ENCODE measurements at places on chromosomes 6 and 20.

DNA sequence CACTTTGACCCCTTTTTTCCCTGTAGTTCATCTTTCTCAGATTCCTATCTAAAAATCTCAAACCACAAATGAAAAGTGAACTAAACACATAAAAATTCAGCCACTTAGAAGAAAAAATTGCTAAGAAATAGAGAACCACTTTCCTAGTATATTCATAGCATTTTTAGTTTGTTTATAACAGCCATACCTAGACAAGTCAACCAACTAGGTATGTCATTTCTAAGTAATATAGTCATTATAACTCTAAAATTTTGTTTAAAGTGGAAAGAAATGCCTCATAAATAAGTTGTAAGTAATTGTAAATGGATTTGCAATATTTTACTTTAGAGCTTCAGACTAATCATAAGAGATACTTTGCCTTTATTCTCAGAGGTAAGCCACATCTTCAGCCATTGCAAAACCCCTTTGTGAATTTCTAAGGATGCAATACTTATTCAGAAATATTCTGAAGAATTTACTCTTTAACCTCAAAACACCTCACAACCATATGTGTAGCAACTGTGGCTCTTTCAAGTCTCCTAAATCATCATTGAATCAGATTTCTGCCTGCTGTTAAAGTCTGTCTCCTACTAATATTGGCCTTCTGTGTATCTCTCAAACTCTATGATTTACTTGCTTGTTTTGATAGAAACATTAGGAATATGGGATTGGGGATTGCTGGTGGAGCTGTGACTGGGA is 6.9 kb upstream of the SUMO4 start:
- DNase-seq = no peak

- no peak for DNase-seq
Observed at GRCh38 chr6:6537488-6538260, 50.8 kb upstream of the LY86 start.

DNA sequence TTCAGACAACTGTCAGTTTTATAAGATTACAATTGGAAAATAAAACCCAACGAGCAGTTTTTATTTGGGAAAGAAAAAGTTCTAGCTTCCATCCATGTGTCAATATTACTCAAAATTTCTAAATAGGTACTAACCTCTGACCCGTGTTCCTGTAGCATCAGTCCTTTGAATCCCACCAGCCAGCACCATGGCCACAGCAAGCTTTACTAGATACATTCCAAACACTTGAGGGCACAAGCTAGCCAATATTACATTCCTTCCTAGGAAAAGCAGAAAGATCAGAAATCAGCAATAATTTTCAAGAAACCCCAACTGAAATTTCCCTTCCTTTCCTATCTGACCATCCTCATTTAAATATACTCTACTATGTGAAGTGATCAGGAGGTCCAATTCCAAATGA is 19.2 kb downstream of the ASF1A start:
- DNase-seq = no peak

GRCh38 chr6:138031850-138032249 is 75.4 kb downstream of the PERP start:
- DNase-seq = no peak

DNA sequence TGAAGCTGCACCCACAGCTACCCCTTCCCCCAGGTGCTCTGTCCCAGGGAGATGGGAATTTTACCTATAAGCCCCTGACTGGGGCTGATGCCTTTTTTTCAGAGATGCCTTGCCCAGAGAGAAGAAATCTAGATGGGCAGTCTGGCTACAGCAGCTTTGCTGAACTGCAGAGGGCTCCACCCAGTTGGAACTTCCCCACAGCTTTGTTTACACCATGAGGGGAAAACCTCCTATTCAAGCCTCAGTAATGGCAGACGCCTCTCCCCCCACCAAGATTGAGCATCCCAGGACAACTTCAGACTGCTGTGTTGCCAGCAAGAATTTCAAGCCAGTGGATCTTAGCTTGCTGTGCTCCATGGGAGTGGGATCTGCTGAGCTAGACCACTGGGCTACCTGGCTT is 122.6 kb upstream of the MOCS1 start:
- DNase-seq = no peak

- DNase-seq = no peak
Observed at GRCh38 chr20:64191002-64191401, 26.8 kb downstream of the MYT1 start.

DNA sequence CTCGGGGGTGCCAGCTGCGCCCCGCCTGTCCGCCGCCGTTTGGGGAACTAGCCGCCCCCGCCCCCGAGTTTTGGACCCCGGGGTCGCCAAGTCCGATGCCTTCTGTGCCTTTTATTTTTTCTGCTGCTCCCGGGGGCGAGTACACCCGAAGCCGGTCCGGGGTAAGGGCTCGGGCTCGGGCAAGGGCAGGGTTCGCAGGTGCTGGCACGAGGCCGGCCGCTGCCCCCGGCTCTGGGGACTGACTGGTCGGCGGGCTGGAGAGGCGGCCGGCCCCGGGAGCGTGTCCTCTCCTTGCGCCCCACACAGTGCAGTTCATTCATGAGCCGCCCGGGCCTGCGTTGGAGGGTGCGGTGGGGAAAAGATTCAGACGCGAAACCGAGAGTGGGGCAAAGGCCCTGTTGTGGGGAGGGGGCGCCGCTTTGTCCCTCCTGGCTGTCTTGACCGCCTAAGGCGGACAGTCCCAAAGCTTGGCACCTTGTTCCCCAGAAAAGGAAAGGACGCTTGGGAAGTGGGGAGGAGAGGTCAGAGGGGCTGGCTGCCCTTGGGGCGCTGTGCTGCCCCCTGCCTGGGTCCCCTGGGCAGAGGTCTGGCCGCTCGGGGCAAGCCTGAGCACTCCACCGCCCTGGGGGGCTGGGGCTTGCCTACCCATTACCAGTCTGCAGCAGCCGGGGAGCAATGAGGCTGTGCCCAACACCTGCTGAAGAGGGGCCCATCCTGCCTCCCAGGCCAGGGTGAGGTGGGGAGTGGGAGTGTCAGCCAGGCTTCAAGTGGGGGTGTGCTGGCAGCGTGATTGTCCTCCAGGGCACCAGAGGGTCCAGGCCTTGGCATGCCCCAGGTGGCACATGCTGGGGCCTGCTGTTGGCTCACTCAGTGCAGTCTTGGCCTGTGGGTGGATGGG is 915 bp downstream of the TMEM63B start:
- DNase-seq = no peak

GRCh38 chr6:85127696-85128243 is 322.1 kb upstream of the NT5E start:
- DNase-seq = no peak

- DNase-seq = no peak
Observed at GRCh38 chr6:11245381-11246256, 13.2 kb upstream of the NEDD9 start.

DNA sequence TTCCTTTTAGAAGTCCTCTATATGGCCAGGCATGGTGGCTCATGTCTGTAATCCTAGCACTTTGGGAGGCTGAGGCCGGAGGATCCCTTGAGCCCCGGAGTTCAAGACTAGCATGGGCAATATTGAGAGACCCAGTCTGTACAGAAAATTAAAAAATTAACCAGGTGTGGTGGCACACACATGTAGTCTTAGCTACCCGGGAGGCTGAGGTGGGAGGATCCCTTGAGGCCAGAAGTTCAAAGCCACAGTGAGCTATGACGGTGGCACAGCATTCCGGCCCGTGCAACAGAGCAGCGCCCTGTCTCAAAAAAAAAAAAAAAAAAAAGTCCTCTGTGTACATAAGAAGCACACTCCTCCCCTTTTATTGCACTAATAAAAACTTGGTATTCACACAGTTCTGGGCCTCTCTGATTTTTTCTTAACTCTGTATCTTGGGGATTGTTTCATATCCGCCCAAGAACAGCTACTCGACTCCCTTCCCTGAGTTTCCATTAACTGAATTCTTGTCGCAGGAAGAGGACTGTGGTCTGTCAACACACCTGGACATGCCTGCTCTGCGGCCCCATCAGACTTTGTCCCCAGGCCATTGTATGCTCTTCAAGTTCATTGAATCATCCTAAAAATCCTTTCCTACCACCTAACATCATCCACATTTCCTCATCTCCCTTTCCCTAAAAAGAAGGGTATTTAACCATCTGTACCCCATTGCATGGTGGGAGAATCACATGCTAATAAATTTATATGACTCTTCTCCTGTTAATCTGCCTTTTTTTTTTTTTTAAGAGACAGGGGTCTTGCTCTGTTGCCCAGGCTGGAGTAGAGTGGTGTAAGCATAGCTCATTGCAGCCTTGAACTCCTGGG is 25.9 kb upstream of the PPP1R3G start:
- DNase-seq = no peak

DNA sequence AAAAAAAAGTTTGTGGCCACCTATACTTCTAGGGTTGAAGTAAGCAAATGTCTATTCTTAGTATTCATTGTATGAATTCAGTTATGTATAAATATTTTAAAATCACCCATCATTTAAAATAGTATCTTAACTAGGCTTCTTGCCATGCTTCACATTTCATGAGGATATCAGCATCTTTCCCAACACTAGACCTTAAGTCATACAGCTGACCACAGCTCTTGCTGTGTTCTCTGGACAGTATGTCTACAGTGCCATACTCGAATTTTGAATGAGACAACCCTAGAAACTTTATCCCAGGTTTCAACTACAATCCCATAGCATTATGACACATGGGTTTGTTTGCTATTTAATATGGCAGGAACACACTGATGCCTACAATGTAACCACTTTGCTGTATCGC is 5.2 kb downstream of the TXNDC5 start:
- DNase-seq = no peak

- DNase-seq = no peak
Observed at GRCh38 chr20:63509088-63509564, 10.2 kb upstream of the EEF1A2 start.

DNA sequence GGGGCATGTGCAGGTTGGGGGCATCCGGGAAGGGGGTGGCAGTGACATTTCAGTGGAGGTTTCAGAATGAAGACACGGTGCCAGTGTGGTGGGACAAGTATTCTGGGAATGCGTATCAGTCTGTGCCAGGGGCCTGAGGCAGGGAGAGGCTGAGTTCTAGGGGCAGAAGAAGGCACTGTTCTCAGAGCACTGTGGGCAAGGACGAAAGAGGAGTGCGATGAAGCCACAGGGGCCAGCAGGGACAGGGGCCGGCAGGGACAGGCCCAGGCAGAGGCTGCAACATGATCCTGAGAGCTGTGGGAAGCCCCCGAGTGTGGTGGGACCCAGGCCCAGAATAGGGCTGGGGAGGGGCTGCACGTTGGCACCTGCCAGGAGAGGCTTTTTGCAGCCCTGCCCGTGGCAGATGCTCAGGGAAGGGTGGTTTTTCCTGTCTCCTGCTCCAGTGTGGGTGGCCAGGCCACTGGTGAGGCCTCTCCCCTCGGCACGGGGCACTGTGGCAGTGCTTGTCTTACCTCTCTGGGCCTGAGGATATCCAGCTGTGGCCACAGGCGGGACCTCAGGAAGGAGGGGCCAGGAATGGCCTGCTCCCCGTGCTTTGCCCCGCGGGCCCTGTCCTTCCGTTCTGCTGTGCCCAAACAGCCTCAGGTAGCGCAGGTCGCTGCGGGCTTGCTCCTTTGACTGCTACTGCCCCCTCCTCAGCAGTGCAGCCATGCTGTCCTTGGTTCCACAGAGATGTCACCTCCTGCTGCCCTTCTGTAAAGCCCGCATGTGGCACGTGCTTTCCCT is 10.0 kb downstream of the ENTPD6 start:
- DNase-seq = no peak

DNA sequence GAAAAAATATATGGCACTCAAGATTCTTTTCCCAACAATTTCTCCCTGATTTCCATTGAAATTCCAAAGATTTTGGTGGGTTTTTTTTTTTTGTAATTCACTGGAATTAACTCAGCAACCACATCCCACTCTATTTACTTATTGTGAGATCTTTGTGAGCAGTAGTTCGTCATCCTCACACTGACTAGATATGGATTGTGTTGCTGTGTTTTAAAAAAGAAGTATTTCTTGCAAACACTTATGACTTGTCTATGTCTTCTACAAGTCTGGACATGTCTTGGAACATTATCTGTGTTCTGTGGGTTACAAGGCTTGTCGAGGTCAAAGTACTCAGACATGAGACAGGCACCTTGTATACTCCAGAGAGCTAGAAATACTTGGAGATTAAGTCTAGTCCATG is 7.3 kb upstream of the TENT5A start:
- DNase-seq = no peak

- no peak for DNase-seq
Observed at GRCh38 chr20:50144362-50144761, 9.2 kb downstream of the PEDS1 start.

DNA sequence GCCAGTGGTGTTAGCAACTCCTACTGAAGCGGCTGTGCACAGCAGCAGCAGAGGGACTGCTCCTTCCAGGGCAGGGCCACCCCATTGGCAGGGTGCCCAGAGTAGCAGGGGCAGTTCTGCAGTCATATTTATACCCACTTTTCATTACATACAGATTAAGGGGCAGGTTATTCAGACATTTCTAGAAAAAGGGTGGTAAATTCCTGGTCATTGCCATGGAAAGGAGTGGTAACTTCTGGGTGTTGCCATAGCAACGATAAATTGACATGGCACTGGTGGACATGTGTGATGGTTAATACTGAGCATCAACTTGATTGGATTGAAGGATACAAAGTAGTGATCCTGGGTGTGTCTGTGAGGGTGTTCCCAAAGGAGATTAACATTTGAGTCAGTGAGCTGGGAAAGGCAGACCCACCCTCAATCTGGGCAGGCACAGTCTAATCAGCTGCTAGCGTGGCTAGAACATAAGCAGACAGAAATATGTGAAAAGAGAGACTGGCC is 45.0 kb downstream of the IYD start:
- no peak for DNase-seq

DNA sequence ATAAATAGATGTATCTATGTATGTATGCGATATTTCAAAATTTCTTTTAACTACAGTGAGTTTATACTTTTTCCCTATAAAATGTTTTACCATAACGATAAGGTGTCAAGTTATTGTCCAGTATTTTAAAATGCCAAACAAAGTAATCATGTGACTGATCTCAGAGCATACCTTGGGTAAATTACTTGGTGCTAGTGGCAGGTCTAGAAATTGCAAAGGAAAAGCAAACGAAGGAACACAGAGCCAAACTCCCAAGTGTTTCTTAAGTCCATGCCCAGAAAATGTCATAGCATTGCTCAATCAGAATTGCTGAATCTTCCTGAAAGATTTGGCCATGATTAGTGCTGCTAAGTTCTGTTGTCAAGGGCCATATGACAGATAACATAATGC is 77.5 kb downstream of the CAP2 start:
- no peak for DNase-seq

- no peak for DNase-seq
Observed at GRCh38 chr6:6722195-6722594, 133.7 kb downstream of the LY86 start.

DNA sequence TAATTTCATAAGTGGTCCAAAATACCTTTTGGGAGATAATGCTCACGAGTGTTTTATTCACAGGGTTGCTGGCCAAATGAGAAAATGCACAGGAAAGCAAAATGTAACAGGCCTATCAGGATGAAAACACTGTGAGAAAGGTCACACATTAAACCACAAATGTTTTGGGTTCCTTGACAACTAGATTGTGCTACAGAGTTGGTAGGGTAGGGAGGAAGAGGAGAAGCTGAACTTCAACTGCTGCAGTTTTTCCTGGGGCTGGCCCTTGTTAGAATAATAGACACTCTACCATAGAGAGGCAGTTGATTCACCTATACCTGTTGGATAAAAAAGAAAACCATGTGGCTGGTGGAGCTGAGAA is 28.1 kb upstream of the PAQR8 start:
- no peak for DNase-seq

All from activated CD8-positive, alpha-beta memory T cell treated with anti-CD3 and anti-CD28 coated beads for 1 hour (primary cell).